Amniotic stem cell (primary cell): ENCODE measurements at places on chromosomes 3 and 15.

DNA sequence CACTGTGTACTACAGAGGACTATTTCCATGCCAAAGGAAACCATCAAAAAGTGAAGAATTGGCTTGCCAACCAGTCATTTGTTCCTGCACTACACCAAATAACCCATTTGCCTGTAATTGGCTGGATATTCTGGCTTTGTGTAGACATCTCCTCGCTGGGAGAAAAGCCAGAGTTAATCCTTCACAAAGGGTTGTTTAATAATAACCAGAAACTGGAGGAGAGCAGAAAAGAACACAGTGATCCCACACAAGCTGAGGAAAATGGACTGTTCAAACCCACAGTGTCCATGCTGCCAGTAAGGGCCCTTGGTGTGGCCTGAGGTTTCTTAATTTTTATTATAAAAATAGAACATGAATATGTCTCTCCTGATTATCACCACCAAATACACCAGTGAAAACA, 294.0 kb downstream of the RORA start:
- no peak for DNase-seq

DNA sequence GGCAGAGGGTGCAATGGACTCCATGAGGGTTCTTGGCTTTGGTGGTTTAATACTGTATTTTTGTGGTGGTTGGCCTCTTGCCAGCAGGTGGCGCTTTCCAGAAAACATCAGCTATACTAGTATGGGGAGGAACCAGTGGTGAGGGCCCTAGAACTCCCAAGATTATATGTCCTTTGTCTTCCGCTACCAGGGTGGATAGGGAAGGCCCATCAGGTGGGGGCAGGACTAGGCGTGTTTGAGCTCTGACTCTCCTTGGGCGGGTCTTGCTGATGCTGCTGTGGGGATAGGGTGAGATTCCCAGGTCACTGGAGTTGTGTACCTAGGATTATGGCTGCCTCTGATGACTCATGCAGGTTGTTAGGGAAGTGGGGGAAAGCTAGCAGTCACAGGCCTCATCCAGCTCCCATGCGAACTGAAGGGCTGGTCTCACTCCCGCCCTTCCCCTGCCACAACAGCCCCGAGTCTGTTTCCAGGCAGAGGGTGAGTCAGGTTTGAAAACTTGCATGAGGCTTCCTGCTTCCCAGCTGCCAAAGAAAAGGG, 357.7 kb downstream of the OTOL1 start:
- no peak for DNase-seq

DNA sequence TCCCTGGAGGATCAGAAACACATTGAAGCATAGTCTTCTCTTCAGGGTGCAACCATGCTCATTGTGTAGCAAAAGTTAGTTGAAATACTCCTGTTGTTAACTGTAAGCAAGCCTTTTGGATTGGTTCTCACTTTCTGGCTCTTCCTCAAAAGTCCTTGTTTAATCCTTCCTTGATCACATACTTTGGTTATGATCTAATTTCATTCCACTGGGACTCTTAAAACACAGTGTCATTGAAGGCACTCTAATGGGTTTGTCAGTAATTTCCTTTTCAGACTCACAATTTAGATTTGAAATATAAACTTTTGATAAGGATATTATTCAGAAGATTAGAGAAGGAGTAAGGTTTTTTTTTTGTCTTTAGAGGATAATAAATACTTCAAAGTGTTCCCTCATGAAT, 451.7 kb upstream of the SGO1 start:
- DNase-seq = no peak

DNA sequence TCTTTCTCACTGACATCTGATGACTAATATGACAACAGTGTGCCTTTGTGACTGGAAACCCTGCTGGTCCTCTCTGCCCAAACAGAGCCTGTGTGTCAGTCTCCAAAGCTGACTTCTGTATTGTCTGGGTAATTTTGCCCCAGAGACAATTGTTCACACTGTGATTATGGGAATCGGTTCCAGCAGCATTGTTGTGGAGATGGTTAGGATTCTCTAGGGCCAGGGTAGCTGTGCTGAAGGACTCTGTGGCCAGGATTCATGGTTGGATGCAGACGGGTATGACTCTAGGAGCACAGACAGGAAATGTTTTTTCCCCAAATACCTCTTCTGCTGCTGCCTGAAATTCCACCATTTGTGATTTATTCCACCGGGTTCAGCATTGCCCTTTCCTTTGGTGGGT, 57.5 kb upstream of the ITGA11 start:
- DNase-seq = no peak

- no peak for DNase-seq
Measured at GRCh38 chr15:35170207-35170606, 85.1 kb upstream of the NANOGP8 start.

DNA sequence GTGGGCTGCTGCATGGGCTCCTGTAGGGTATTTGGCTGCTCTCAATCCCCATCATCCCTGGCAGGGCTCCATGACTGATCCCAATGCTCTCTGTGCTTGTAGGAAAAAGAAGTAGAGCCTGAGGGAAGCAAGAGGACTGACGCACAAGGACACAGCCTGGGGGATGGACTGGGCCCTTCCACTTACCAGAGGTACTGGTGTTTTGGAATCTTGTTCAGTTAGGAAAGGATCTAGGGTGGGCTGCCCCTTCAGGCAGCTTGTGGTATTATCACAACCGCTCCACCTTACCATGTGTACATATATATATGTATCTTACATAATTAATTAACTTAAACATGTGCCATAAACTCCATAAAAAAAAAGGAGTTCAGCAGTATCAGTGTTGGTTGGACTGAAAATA, 1.3 kb downstream of the SLC28A2 start:
- DNase-seq = no peak

- no peak for DNase-seq
Measured at GRCh38 chr3:164604687-164605086, 473.6 kb downstream of the SI start.

DNA sequence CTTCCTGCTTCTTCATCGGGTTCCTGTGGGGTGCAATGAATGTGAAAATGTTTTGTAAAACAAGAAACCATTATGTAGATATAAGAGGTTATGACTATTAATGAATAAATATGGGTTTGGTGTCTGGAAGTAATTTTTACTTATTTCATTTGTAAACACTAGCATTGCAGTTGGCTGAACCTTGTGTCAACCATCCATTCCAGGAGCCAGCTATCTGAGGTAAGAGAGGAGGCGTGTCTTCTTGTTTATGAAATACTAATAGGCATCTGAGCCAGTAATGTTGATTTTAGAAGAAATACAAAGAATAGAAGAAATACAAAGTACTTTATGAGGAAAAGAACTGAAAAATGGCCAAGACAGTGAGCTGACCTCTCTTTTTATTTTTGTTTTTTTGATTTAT, 187.5 kb downstream of the LPP start:
- no peak for DNase-seq

DNA sequence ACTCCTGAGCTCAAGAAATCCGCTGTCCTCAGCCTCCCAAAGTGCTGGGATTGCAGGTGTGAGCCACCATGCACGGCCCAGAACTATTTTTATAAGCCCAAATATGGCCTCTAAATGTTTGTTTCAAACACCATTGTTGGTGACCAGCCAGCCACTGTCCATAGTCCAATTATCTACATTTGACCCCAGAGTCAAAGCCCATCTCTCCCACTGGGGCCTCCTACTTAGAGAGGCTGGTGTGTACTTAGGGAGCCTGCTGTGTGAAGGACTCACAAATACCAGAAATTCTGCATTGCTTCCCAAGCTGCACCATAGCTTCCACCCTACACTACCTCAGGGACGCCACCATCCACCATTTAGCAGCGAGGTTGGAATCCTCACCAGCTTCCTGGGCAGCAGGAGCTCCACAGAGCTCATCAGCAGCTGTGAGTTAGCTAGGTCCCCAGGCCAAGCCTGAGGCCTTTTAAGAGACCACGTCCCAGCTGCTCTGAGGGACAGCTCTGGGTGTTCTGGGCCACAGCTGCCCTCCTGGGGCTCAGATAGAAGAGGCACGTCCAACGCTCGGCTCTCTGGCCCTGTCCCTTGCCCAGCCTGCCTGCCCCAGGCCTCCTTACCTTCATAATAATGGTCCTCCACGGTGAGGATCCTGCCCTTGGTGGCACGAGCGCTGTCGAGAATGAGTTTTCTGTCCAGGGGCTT, 29.5 kb downstream of the TKT start:
- DNase-seq = no peak
